Sigmoid colon (tissue), 7 donors: ENCODE measurements at places on chromosomes 16 and 17. TPM values are rescaled to one million over a fixed set of nuclear protein-coding genes. Genes with fewer than 3 reads are reported as not detected.

Gene FOXL1
- 0.28 TPM for total RNA-seq

Gene MRPL10
- 58.5 TPM for total RNA-seq

Gene ALDOA
- 980 TPM for total RNA-seq

Gene MYH11
- total RNA-seq, result 11,818 TPM

Gene PRR15L
- not detected for total RNA-seq

Gene APOH
- not detected for total RNA-seq

Gene NGFR
- 13.0 TPM for total RNA-seq

Gene UBE2Z
- 46.8 TPM for total RNA-seq

- DNase-seq, result no peak
Observed at GRCh38 chr17:77566151-77566550, 392.4 kb upstream of the TNRC6C start.

- no peak for DNase-seq
Observed at GRCh38 chr16:11168386-11169051, 87.5 kb downstream of the SOCS1 start.

DNA sequence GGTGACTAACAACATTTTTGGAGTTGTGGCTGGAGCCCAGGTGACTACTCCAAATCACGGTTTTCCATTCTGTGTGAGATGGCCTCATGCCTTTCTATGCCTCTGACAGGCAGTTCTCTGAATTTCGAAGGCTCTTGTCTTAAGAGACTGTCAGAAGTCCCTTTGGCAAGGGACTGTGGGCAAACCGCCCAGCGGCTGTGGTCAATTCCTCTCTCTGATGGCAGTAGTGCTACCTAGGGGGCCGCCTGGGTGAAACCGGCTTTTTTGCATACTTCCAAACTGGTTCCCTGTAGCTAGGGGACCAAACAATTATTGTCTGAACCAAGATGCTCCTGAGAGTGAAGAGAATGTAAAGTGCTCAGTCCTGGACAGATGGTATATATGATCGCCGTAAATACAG lies 86.3 kb downstream of the SDR42E1 start:
- DNase-seq, result no peak

DNA sequence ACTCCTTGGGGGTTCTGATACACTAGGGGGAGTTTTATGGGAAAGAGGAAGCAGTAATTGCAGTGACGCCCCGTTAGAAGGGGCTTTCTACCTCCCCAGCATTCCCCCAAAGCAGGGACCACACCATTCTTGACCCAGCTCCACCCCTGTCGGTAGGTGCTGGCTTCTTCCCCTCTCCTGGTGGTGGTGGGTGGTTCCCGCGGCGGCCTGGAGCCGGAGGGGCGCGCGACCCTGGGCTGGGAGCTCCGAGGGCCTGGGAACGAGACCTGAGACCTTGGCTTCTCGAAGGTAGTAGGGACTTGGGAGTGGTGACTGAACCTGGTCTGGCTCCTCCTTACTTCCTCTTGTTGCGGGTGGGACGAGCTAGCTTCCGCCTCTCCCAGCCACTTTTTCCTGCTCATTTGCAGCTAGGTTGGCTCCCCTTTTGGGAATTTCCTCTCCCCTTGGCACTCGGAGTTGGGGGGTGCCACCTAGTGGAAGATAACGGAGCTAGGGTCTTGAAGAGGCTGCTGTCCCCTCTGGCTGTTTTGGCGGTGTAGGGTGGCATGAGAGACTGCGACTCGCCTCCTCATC lies 438 bp downstream of the GRN start:
- DNase-seq, result no peak

DNA sequence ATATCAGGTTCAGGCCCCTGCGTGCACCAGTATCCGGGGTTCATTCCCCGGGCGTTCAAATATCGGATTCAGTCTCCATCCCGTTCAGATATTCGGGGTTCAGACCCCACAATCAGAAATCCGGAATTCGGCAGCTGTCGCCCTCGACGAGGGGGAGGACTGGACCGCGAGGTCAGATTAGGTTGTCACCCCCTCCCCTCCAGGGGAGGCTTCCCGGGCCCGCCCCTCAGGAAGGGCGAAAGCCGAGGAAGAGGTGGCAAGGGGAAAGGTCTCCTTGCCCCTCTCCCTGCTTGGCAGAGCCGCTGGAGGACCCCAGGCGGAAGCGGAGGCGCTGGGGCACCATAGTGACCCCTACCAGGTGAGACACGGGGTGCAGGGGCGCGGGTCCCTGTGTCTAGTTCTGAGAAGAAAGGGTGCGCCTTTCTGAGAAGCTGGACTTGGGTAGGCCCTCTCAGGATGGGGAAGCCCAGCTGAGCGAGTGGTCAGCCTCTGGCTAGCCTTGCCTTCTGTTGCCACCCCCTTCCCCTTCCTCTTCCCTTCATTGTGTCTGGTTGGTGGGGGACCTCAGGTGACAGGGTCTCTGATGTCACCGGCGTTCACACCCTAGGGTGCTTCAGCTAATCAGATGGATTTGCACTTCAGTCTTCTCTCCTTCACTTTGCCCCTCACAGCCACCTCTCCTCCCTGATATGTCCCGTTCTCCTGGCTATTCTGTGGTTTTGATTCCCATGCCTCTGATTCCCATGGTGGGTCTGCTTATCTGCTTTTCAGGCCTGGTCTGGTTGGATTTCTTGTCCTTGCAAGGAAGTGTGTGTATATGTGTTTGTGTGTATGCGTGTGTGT lies 844 bp downstream of the TAOK2 start:
- no peak for DNase-seq

GRCh38 chr16:86669937-86670749 lies 91.8 kb downstream of the FOXL1 start:
- DNase-seq, result no peak

- peak; percentile 83 for DNase-seq
Observed at GRCh38 chr17:385178-385835, 32.7 kb upstream of the RPH3AL start.

DNA sequence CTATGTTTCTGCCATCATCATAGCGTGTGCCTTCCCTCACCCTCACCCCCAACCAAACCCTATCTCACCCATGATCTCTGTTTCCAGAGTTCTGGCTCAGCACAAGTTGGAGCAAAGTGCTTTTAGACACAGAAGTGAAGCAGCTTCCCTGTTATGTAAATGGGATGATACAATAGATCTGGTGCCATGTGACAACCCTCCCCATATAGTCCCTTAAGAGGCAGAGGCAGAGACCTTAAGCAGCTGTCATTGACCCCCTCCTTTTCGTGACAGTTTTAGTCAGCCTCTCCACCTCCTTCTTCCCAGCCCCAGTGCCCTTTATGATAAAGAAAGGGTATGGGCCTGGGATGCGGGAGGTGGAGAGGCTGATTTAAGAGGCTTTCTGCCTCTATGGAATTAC lies 40.3 kb upstream of the MED13 start:
- DNase-seq, result no peak

DNA sequence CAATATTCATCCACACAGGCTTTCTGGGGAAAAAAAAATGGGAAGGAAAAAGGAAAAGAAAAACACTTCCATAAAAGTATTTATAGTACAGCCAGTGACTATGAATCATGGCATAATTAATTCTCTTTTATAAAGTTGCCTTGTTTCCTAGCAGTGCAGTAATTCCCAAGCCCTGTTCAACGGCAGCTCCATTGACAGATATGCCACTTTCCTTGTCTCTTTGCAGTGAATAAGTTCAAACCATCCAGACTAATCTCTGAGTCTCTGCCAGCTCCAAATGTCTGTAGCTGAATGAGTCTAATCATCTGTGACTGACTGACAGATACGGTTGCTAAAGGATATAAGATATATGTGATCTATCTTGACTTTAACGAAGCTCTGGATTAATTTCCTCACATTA lies 52.9 kb upstream of the KCNJ16 start:
- no peak for DNase-seq

- no peak for DNase-seq
Observed at GRCh38 chr16:58730724-58731370, 3.3 kb downstream of the GOT2 start.
